Esophagus muscularis mucosa (tissue), 4 donors: ENCODE measurements at places on chromosomes 13 and 19. TPM values are rescaled to one million over a fixed set of nuclear protein-coding genes. Genes with fewer than 3 reads are reported as not detected.

DNA sequence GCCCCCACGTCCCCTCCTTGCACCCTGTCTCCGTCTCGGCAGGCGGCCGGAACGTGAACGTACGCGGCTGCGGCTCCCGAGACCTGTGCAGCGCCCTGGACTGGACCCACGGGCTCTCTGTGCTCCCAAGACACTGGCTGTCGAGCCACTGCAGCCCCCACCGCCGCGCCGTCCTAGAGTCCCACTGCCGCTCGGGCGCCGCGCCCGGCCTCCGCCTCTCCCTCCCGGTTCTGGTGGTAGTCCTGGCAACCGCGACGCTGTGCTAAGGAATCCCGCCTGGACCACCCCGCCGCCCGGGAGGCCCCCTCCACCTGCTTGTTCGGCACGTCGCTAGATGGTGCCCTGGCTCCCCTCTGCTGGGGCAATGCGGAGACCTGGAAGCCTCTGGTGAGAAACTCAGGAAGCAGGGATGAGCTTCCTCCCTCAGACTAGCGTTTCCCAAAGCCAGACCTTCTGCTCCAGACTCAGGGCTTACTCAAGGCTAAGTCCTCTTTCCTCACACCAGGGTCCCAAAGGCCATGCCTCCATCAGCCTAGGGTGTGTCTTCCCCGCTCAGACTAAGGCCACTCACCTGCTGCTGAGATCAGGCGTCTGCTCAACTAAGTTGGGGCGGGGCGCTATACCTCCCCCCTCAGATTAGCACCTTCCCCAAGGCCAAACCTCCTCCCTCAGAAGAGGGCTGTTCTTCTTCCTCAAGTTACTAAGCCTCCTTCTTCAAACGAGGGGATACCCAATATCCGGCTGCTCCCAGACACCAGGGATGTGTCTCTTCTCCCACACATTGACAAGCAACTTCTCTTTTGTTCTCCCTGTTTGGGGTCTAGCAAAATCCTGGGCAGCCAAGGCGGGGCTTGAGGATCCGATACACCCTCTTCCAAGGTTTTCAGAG is 16.1 kb upstream of the IRGC start:
- no peak for DNase-seq

ZNF468 gene
- 12.7 TPM for total RNA-seq

DNA sequence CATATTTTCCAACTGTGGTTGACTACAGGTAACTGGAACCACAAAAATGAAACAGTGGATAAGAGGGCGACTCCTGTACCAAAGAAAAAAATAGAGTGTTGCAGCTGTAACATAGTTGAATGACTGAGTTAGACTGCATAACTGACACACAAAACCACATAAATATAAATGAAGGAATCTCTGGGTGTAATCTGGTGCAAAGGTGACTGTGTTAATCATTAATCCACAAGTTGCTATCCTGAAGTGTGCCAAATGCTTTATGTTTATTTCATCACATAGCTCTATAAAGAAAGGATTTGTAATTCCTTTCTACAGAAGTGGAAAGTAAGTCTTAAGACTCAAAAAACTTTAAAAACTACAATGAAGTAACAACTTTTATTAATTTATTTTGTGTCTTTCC is 6.0 kb upstream of the GJB2 start:
- no peak for DNase-seq

DNA sequence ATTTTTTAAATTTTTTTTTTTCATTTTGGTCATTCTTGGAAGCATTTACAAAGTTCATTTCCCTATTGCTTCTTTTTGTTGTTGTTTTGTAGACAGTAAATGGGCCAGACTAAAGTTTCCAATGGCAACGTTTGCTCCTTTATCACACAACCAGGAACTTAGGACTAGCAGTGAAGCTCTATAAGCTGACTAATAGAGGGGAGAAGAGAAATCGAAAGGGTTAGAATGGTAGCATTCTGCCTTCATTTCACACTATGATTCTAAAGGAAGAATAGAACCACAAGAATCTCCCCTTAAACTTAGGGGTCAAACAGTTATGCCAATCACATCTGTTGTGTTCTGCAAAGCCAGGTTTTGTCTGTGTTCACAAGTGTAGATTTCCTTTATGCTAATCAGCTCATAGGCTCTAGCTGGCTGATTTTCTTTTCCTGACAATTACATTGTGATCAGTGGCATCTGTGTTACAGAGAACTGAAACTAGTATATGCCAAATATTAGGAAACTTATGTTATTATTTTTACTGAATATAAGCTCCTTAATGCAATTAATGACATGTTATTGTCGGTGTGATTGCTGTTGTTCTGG is 467.3 kb downstream of the DACH1 start:
- DNase-seq: no peak

- no peak for DNase-seq
These were observed 93.1 kb downstream of the STOML3 start for GRCh38 chr13:38897521-38897920.

TRPC4 gene
- 0.33 TPM for total RNA-seq

TEX101 gene
- total RNA-seq: not detected

CCDC70 gene
- not detected for total RNA-seq

ACTN4 gene
- total RNA-seq: 779 TPM

KLK5 gene
- total RNA-seq: not detected

GRCh38 chr13:20399515-20399914 is 126.1 kb downstream of the CRYL1 start:
- DNase-seq: no peak

- DNase-seq: no peak
These were observed 2.7 kb upstream of the RPS16 start for GRCh38 chr19:39438270-39438934.

DNA sequence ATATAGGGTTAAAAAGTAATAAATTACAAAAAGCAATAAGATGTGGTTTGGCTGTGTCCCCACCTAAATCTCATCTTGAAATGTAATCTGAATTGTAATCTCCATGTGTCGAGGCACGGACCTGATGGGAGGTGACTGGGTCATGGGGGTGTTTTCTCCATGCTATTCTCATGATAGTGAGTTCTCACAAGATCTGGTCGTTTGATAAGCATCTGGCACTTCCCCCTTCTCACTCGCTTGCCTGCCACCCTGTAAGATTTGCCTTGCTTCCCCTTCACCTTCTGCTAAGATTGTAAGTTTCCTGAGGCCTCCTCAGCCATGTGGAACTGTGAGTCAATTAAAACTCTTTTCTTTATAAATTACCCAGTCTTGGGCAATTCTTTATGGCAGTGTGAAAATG is 577.4 kb downstream of the TBC1D4 start:
- DNase-seq: no peak
